AG04449 (cell line): ENCODE measurements at places on chromosomes 1 and 21.

GRCh38 chr1:47976728-47977127 is 20.5 kb downstream of the TRABD2B start:
- no peak for DNase-seq

DNA sequence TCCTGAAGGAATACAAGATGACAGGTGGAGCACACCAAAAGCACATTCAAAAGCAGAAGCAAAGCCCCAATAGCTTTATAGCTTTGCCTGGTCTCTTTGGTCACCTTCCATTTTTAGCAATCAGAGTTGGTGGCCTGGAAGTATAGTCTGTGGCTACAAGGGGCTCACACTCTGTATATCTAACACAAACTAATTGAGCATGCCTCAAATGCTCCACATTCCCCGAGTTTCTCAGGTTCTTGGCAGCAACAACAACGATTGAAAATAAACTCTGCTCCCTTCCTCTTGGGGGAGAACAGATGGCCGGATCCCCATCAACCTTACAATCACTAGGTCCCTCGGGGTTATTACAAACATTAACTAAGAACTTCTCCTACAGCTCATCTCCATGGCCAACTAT is 24.9 kb upstream of the TADA1 start:
- no peak for DNase-seq

GRCh38 chr1:84781946-84782771 is 91.9 kb upstream of the SSX2IP start:
- DNase-seq: no peak

GRCh38 chr1:109946511-109946910 is 35.9 kb downstream of the CSF1 start:
- DNase-seq: no peak

- DNase-seq: no peak
These were observed at the start of gene F11R for GRCh38 chr1:161020509-161021164. Gene F11R, minus strand, starts transcription at chr1:161021152. Its CDS starts 79 bp downstream, at chr1:161021073.

DNA sequence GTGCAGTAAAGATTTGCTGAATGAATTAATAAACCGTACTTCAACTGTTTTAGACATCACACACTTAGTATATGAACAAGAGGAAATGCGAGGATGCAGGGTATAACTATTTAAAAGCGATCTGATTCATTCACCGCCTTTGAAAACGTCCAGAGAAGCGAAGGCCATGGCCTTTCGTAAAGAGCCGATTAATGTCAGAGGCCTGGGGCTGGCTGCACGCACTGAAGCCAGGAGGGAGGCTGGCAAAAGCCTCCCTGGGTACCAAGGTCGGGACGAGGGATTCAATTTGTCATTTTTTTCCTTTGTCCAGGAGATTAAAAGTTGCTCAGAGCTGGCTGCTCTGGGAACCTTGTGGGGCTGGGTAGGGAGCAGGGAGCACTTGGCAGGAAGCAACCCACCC is 307.4 kb downstream of the NPHP4 start:
- DNase-seq: no peak

GRCh38 chr1:204079608-204079999 is 6.7 kb downstream of the SOX13 start:
- no peak for DNase-seq

GRCh38 chr1:115402753-115403184 is 64.7 kb upstream of the NGF start:
- no peak for DNase-seq

GRCh38 chr1:33165209-33165608 is 16.6 kb downstream of the TRIM62 start:
- DNase-seq: no peak

- no peak for DNase-seq
These were observed 66.8 kb downstream of the SLC16A1 start for GRCh38 chr1:112889052-112889768.

DNA sequence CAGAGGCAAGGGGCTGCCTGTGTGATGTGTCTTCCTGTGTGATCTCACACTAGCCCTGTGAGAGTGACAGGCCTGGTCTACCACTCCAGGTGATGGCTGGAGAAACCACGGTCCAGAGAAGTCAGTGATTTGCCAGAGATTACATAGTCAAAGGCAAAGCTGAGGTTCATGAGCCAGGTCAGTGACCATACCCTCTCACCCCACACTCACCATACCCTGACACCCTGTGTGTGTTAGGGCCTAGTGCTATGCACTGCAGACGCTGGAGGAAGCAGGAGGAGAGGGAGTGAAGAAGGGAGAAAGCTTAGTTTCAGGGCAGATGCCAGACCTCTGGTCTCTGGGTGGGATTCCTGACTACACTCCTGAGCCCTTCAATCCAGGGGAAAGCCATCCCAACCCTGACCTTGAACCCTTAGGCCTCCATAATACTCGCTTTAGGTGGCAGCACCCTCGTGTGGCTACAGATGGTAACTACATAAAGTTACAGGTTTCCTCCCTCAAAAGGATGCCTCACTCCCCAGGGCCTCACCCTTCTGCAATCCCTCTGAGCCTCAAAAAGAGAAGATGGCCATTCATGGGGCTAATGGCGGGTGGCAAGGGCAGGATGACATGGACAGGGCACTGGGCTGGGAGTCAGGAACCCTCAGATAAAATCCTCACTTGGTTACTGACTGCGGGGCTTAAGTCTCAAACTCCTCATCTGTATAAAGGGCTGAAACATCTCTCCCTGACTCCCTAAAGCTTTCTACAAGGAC is 20.8 kb upstream of the SDC3 start:
- DNase-seq: no peak

DNA sequence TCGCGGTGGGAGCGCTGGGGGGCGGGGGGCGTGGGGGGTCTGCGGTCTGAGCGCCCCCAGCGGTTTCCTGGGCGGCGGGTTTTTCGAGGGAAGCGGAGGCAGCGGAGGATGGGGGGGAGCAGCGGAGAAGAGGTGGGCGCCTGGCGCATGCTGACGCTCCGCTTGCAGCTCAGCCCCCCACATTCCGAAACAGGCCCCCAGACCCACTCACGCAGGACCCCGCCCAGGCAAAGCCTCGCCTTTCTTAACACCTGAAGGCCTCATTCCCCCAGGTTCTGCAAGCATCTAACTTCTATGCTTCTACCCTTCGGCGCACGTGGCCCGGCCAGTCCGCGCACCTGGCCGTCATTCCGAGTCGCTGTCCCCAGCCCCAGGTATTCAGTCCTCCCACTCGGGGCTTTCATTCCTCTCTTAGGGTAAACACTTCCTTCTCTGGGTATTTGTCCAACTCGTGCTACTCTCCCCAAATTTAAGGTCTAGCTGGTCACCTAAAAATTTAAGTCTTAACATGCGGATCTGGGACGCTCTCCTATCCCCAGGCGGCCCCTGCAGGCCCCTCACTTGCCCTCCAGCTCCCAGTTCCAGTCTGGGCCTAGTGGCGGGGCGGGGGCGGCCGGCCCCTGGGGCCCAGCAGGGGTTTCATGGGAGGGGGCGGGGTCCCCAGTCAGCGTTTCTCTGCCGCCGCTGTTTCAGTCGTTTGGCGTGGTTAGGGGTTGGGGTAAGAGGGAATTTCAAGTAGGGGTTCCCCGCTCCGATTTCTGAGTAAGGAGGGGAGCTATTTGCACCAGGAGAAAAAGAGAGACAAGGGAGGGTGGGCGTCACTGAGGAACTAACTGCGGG is 2.8 kb upstream of the ZBTB7B start:
- DNase-seq: no peak

DNA sequence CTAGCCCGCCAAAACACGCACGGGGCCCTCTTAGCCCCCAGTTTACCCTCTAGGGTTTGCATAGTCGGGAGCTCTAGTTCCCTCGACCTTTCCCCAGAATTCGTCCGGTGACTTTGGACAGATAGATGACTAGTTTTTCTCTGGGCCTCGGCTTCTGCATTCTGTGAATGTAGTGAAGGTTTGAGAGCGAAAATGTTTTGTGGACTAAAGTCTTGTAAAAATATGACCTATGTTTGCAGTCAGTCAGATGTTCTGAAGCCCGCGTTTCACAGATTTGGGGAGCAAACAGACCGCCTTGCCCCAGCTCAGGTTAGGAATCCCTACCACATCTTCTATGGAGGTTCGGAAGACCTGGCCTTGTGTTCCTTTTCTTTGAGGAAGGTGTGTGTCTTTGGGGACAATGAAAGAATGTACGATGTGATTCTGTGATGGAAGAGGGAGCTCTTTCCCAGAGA is 401 bp downstream of the UQCRH start:
- no peak for DNase-seq

DNA sequence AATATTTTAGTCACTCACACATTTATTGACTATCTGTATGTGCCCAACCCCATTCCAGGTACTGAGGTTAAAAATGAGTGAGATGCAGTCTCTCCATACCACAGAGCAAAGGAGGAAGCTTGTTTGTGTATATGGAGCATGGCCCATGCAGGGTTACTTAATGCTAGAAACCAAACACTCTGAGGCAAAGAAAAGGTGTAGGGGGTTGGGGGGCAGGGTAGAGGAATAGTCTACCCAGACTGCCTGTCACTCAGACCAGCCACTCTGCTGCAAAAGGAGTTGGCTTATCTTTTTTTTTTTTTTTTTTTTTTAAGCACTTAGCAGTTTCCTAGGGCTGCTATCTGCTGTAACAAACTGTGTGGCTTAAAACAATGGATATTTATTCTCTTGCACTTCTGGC is 19.8 kb downstream of the PGM1 start:
- DNase-seq: no peak

GRCh38 chr1:201714542-201715329 is 114.2 kb upstream of the IPO9 start:
- peak; percentile 99 for DNase-seq

GRCh38 chr1:206792939-206793607 is 20.8 kb upstream of the IL10 start:
- no peak for DNase-seq

- no peak for DNase-seq
These were observed 224.8 kb downstream of the SIPA1L2 start for GRCh38 chr1:232404981-232405731.

GRCh38 chr1:153626904-153627714 is at the start of gene S100A13:
Gene S100A13, minus strand, starts transcription at chr1:153627505. Its CDS starts 1,033 bp downstream, at chr1:153626472.
- DNase-seq: peak; percentile 70

GRCh38 chr1:66364578-66365391 is 169.2 kb upstream of the SGIP1 start:
- peak; percentile 36 for DNase-seq

- DNase-seq: no peak
These were observed 13.8 kb downstream of the KAZN start for GRCh38 chr1:14612256-14612655.

DNA sequence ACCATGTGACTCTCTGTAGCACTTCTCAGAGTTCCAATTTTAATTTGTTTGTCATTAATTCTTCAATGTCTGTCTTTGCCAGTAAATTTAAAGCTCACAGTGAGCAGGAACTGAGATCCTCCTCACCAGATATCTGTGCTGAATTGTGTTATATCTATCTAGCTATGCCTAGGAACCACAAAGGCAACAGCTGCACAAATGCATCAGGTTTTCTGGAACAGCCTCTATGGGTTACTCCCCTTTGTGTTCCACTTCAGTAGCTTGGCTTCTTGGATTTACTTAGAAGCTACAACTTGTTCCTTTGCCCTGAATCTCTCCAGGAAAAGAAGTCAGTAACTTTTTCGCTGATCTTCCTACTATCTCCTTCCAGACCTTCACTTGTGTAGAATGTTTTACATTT is 1237.8 kb upstream of the ADGRL4 start:
- no peak for DNase-seq

GRCh38 chr1:6653436-6654290 is 29.0 kb downstream of the THAP3 start:
- no peak for DNase-seq

GRCh38 chr21:33228455-33228854 is 1.3 kb upstream of the IFNAR2 start:
- DNase-seq: no peak

GRCh38 chr1:206131037-206131436 is 13.8 kb upstream of the AVPR1B start:
- DNase-seq: no peak

DNA sequence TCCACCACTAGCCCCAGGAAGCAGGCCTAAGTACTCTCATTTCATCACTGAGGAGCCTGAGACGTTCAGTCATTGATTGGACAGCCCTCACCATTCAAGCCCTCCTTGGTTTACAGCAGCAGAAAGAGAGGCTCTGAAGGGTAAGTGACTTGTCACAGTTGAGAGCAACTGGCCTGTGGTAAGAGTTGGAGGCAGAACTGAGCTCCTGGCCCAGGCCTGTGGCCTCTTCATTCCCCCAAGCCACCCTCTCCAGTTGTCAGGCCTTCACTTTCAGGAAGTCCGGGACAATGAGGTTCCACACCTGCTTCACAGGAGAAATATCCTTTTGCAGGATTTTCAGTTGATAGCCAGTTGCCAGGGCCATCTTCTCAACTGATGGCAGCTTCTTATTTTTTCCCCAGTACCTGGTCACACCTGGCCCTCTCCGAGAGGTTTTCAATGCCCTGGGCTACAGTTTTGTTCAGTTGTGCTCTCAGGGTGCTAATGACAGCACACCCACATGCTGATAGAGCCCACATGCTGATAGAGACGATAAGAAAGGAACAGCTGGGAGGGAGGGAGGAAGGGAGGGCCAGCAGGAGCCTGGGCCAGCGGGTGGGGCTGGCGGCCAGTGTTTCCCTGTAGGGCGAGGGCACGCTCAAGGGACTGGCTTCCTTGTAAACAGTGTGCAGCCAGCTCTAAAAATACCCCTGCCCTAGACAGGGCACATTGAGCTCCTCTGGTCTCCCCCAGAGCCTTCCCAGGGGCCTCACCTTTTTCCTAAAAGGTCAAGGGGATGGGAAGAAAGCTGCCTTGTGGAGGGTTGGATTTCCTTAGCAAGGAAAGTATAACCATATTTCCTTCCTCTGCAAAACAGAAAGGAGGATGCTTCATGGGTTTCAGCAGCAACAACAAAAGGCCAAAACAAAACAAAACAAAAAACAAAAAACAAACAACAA is 112.7 kb upstream of the JUN start:
- DNase-seq: no peak

- DNase-seq: no peak
These were observed 311.9 kb upstream of the RUNX1 start for GRCh38 chr21:35360870-35361570.

DNA sequence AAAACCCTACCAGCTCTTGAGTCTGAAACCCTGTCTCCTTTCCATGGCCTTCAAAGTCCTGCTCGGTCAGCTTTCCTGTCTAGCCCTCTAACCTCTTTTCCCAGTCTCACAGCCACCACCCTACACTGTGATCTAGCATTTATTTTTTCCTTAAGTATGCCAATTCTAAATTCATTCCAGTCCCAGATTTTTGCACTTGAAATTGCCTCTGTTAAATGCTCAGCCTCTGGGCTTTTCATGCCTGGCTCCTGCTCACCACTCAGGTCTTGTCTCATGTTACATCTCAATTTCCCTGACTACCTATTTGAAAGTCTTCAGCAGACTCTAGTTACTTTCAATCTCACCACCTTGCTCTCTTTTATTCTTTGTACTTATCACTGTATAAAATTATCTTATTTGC is 176.2 kb downstream of the ADGRL4 start:
- DNase-seq: no peak

GRCh38 chr1:79069828-79070227 is 63.3 kb upstream of the ADGRL4 start:
- no peak for DNase-seq

GRCh38 chr1:32741413-32742198 is 39.0 kb upstream of the SYNC start:
- no peak for DNase-seq
